Myocyte (in vitro differentiated cells): ENCODE measurements at places on chromosomes 1 and 21. TPM values are rescaled to one million over a fixed set of nuclear protein-coding genes. Genes with fewer than 3 reads are reported as not detected.

- no peak for DNase-seq
These were observed 19.4 kb downstream of the AGRN start for GRCh38 chr1:1039145-1039910.

DNA sequence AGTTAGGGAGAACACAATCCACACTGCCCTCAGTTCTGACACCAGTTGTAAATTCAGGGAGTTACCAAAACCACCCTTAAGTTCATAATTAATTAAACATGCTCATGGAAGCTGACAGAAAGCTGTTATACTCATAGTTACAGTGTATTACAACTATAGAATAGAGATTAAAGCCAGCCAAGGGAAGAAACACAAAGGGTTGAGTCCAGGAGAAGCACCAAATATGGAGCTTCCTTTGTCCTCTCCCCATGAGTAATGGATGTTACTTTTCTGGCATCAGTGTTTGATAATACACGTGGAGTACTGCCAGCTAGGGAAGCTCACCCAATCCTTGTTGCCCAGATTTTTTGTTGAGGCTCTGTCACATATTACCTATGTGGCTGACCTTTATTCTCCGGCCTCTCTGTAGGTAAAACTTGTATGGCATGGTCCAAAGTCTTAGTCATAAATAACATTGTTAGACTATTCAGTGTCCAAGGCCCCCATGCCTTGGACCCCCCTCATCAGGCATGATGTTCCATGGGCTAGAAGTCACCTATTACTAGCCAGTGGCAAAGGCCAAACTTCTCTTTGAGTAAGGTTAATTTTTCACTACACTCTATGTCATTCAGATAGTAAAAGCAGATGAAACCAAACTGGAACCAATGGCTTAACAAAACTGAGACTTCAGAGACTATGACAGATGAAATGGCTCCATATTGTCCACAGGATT, 175.7 kb downstream of the GPR52 start:
- DNase-seq, result no peak

- no peak for DNase-seq
These were observed 216.0 kb downstream of the DENND1B start for GRCh38 chr1:197559244-197559643.

DNA sequence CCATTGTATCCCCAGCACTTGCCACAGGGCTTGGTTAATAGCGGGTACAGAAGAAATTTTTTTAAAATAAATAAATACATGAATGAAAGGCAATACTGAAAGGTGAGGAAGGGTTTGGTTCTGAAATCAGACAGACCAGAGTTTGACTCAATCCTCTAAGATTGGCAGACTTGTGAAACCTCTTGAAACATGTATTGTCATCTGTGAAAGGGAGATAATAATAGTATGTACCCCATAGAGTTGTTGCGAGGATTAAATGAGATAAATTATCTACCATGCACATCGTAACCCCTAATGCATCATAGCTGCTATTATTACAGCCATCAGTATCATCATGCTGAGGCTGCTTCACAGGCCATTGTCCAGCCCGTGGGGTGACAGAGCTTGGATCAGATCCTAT, 41.4 kb downstream of the S1PR1 start:
- no peak for DNase-seq

TPTE gene
- not detected in 2 replicates for total RNA-seq

DNA sequence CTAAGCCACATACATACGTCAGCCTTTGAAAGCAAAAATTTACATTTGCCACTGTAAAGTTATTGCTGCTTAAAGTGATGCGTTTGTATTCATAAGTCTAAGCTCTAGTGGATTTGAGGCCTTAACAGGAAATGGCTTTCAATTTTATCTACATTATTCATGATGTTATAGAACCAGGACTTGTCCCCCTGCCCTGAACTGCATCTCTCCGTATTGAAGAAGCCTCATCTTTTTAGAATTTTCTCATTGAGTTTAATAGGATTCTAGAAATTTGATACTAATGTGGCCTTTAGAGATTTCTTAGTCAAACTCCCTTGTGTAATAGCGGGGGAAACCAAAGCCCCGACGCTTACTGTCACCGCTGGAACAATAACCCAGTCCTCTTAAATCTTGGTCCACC, 9.9 kb downstream of the UTP25 start:
- no peak for DNase-seq

DNA sequence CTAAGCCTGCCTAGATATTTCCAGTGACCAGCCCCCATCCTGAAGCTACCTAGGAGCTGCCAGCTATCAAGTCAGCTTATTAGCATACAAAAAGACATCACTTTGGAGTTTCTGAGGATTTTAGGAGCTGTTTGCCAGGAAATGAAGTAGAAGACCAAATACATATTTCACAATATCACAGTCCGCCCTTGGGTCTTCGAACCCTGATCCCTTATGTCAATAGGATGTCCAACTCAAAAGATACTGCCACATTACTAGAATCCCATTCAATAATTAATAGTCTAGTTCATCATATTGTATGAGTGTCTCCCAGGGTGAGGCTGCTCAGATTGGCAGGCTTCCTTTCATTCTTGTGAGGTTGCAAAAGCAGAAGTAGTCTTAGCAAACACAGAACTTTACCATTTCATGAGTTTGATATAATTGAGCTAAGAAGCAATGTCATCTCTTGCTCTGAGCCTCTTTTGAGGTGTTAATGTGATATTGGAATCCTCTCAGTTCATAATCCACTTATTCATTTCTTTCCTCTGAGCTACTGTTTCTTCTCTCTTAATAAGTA, 13.6 kb downstream of the IPO9 start:
- DNase-seq, result no peak

GRCh38 chr1:211247921-211248320, 11.2 kb upstream of the RCOR3 start:
- no peak for DNase-seq

DNA sequence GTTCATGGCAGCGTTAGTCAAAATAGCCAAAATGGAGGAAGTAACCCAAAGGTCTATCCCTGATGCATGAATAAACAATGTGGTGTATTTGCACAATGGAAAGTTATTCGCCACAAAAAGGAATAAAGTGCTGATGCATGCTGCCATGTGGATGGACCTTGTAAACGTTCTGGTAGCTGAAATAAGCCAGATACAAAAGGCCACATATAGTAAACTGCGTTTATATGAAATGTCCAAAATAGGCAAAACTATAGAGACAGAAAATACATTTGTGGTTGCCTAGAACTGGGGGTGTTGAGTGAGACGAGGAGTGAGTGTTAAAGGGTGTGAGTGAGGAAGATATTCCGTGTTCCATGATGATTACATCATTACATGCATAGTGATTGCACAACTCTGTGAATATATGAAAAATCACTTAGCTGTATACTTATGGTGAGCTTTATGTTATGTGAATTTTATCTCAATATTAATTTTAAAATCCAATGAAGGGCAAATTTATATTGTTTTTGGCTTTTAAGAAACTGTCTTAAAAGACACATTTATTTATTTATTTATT, 321.3 kb downstream of the KIF26B start:
- no peak for DNase-seq

DNA sequence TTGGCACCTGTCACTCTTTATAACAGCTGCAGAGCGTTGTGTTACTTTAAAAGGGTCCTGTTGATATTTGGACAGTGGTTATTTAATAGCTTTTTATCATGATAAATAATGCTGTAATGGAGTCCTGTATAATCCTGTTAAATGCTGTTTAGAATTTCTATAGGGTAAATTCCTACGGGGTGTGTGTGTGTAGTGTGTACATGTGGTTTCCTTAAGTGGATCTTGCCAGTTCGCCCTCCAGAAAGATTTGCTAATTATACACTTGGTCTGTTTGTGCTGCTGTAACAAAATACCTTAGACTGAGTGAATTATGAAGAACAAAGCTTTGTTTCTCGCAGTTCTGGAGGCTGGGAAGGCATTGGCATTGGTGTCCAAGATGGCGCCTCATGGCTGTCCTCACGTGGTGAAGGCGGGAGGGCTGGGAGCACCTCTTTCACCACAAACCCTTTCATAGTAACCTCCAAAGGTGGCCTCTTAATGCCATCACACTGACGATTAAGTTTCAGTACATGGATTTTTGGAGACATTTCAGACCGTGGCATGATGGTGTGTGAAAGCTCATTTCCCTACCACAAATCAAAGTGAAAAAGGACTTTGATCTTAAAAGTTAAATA, 11.2 kb downstream of the PRMT2 start:
- peak; percentile 27 for DNase-seq

- peak; percentile 38 for DNase-seq
These were observed 190.6 kb downstream of the FGGY start for GRCh38 chr1:59487335-59488031.

DNA sequence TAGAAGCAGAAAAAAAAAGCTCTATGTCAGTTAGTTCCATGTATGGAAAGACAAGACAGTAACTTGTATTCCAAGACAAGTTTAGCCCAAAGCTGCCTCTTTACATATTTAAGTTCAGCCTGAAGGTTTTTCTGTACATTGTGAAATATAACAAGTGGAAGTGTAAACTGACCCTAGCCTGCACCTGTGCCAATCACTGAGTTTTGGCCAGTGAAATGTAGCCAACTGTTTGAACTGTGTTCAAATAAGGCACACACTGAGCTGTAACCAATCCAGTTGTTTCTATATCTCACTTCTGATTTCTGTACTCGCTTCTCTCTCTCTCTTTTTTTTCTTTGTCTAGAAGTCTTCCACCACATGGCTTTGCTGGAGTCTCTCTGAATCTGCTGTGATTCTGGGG, 1227.1 kb downstream of the NCAM2 start:
- DNase-seq, result no peak

CELA3B gene
- not detected in 2 replicates for total RNA-seq

TUFT1 gene
- total RNA-seq, result 31.4 and 45.5 TPM in 2 replicates

LCK gene
- total RNA-seq, result not detected in 2 replicates

PHC2 gene
- 72.5 and 93.1 TPM in 2 replicates for total RNA-seq

DNA sequence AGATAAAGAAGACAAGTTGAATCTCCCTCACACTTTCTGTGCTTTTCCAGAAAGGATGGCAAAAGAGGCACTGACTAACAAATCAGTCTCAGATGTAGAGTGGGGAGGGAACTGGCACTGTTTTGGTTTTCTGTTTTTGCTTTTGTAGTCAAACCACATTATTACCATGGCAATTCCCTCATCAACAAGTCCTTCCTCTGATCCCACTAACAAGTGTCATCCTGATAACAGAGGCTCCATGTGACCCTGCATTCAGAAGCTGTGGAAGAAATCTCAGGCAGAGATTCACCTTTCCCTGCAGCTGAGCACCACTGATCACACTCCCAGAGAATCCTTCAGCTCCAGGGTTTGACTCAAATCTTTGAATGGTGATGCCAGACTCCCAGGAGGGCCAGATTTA, 203.4 kb downstream of the TNR start:
- no peak for DNase-seq

DNA sequence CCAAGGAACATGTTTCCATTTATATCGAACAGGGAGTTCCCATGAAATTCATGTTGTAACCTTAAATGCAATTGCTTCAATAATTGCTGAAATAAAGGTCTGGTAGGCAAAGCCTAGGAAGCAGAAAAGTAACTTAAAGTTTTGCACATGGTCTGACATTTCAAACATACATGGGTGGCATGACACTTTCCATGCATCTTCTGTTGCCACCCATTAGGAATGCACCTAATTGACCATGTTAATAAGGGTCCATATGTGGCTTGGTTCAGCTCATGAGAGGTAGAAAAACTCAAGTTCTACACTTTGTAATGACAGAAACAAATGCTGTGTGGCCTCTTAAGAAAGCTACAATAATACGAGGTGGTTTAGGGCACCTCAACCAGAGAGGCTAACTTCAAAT, 72.0 kb upstream of the GORAB start:
- DNase-seq, result no peak

GPATCH4 gene
- 23.4 and 29.6 TPM in 2 replicates for total RNA-seq

INTS3 gene
- 24.0 and 27.7 TPM in 2 replicates for total RNA-seq
